Liver (tissue), 10 donors: ENCODE measurements at places on chromosomes 16 and 17. TPM values are rescaled to one million over a fixed set of nuclear protein-coding genes. Genes with fewer than 3 reads are reported as not detected.
A peak's percentile ranks its signal among the peaks of the same experiment; 100 is the strongest.

- H3K4me1 ChIP-seq: peaks cover 9% of the 10 kb centered on the region
- H3K4me3 ChIP-seq: no peak overlapping the region
- no peak for DNase-seq
- no peak overlapping the region for H3K27ac ChIP-seq
These were observed 4.4 kb downstream of the CFAP97D1 start for GRCh38 chr17:43784628-43785101.

DNA sequence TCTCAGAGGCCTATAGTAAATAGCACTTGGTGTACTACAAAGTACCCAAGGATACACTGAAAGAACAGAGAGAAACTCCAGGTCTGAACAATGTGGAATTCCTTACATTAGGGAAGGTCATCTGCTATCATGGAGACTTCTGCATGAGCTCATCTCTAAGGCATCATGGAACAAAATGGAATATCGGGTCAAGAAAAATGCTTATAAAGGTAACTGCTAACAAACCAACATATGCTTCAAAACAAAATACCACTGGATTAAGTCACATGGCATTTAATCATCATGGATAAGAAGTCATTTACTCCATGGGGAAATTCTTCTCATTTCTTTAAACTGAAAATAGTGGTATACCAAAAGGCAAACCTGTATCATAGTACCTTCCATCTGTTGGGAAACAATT is 34.2 kb downstream of the TXNDC11 start:
- no peaks in the 10 kb centered on the region for H3K27me3 ChIP-seq
- peaks cover 11% of the 10 kb centered on the region for H3K36me3 ChIP-seq
- no peaks in the 10 kb centered on the region for H3K4me1 ChIP-seq
- no peak overlapping the region for H3K4me3 ChIP-seq

GRCh38 chr17:2383628-2384167 is 17.2 kb downstream of the MNT start:
- peak overlapping the region; percentile 62 for H3K27ac ChIP-seq
- no peak overlapping the region for H3K4me3 ChIP-seq
- H3K27me3 ChIP-seq: no peaks in the 10 kb centered on the region
- peaks cover 25% of the 10 kb centered on the region for H3K36me3 ChIP-seq
- peaks cover 17% of the 10 kb centered on the region for H3K4me1 ChIP-seq
- no peak for DNase-seq

The KRT17 gene
- total RNA-seq: not detected

The TEKT1 gene
- not detected for total RNA-seq

The NPIPA8 gene
- 3.3 TPM for total RNA-seq

The CLEC3A gene
- not detected for total RNA-seq

The GP1BA gene
- not detected for total RNA-seq
